ENCODE measurements at places on chromosomes 12 and 14. TPM values are rescaled to one million over a fixed set of nuclear protein-coding genes. Genes with fewer than 3 reads are reported as not detected.
A peak's percentile ranks its signal among the peaks of the same experiment; 100 is the strongest.

DNA sequence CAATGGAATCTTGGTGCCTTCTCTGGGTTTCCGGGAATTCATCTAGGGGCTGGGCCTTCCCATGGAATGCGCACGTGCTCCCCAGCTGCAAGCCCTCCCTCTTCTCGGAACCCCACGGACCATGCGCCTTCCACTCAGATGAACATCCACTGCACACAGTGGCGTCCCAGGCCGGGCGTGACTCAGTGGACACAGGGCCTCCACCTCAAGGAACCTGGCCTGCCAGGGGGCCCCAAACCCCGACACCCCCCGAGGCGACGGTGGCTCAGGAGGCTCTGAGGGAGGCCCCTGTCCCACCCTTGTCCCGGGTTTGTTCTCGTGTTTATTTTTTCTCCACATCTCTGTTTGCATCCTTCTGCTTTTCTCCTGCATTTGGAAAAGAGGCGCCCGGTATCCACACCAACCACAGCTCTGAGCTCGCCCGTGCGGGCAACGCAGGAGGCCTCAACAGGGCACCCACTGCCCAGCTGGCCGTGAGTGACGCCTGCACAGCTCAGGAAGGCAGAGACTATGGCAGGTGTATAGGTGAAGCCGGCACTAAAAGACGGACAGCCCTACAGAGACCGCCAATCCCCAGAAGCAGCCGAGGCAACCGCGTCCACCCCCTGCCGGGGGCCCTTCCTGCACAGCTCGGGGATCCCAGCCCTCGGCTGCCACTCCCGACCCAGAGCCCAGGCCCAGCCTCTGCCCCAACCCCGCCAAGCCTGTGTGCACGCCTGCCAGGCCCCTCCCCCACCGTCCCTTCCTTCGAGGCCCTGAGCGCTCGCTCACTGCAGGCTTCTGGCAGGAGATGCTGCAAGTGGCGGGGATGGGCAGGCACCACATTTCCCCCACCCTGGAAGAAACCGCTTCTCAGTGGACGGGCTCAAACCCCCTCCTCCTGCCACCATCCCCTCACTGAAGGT lies 23.8 kb upstream of the GALNT9 start:
- no peak for DNase-seq
- H3K27ac ChIP-seq = no peak overlapping the region
- H3K4me1 ChIP-seq = peaks cover 8% of the 10 kb centered on the region
- H3K27me3 ChIP-seq = no peaks in the 10 kb centered on the region
- no peak overlapping the region for H3K4me3 ChIP-seq

DNA sequence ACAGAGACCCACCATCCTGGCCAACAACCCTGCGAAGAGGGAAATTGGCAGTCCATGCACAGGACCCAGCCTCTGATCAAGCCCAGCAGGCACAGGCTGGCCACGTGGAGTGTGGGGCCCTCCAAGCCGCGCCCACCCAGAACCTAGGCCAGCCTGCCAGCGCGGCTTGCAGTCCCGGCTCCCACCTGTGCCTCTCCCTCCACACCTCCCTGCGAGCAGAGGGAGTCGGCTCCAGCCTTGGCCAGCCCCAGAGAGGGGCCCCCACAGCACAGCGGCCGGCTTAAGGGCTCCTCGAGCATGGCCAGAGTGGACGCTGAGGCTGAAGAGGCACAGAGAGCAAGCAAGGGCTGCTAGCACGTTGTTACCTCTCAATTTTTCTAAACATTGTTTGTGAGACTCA lies 373.4 kb downstream of the NELL2 start:
- H3K4me3 ChIP-seq = no peak overlapping the region
- no peaks in the 10 kb centered on the region for H3K4me1 ChIP-seq
- no peak overlapping the region for H3K27ac ChIP-seq
- H3K27me3 ChIP-seq = no peaks in the 10 kb centered on the region
- no peak for DNase-seq
- no peaks in the 10 kb centered on the region for H3K36me3 ChIP-seq

- H3K4me1 ChIP-seq = peaks cover 16% of the 10 kb centered on the region
- peak overlapping the region; percentile 43 for H3K27ac ChIP-seq
- peak; percentile 6 for DNase-seq
- H3K27me3 ChIP-seq = no peaks in the 10 kb centered on the region
- H3K4me3 ChIP-seq = no peak overlapping the region
These were observed 645.4 kb upstream of the ATXN7L3B start for GRCh38 chr12:73892201-73892600.

- no peak for DNase-seq
- H3K36me3 ChIP-seq = no peaks in the 10 kb centered on the region
- H3K4me3 ChIP-seq = no peak overlapping the region
- H3K4me1 ChIP-seq = no peaks in the 10 kb centered on the region
- H3K27ac ChIP-seq = no peak overlapping the region
These were observed 61.7 kb upstream of the DDX11 start for GRCh38 chr12:31011746-31012566.

- H3K36me3 ChIP-seq = no peaks in the 10 kb centered on the region
- no peak for DNase-seq
- no peaks in the 10 kb centered on the region for H3K4me1 ChIP-seq
- no peak overlapping the region for H3K27ac ChIP-seq
- peaks cover 65% of the 10 kb centered on the region for H3K27me3 ChIP-seq
These were observed 25.4 kb upstream of the TCL1A start for GRCh38 chr14:95739356-95739755.

GRCh38 chr12:34289431-34290380 lies 267.4 kb downstream of the ALG10 start:
- no peaks in the 10 kb centered on the region for H3K4me1 ChIP-seq
- peaks cover 6% of the 10 kb centered on the region for H3K36me3 ChIP-seq
- H3K4me3 ChIP-seq = no peak overlapping the region
- no peak overlapping the region for H3K27ac ChIP-seq
- DNase-seq = no peak

GRCh38 chr14:25394791-25395391 lies 344.9 kb upstream of the STXBP6 start:
- no peaks in the 10 kb centered on the region for H3K27me3 ChIP-seq
- H3K27ac ChIP-seq = no peak overlapping the region
- no peak overlapping the region for H3K4me3 ChIP-seq
- no peaks in the 10 kb centered on the region for H3K4me1 ChIP-seq

DNA sequence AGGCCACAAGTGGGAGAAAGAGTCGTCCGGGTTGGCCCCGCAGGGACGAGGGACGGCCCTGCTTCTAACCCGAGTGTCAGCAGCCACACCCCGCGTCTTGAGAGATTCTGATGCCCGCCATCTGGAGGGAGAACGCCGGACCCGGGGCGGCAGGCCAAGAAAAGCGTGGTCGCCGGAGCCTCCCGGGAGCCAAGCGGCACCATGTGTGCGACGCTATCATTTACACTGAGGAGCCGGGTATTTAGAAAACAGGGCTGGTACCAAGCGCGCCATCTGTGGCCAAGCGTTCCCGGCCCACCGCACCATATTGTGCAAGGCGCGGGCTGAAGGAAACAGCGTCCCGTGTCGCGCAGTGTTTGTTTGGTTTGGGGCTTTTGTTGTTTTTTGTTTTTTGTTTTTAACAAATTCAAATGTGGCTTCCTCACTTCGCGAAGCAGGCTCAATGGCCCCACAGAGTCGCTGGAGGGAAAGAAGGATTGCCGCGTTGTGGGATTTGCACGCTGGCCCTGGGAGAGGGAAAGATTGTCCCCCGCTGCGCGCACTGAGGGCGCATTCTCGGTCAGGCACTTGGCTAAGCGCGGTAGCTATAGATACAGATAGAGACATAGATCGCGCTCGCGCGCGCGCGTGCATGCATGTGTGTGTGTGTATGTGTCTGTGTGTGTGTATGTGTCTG lies 153.8 kb downstream of the BCL11B start:
- H3K4me3 ChIP-seq = no peak overlapping the region
- no peaks in the 10 kb centered on the region for H3K36me3 ChIP-seq
- DNase-seq = no peak
- no peaks in the 10 kb centered on the region for H3K4me1 ChIP-seq
- H3K27me3 ChIP-seq = peaks cover 41% of the 10 kb centered on the region
- H3K27ac ChIP-seq = no peak overlapping the region

DNA sequence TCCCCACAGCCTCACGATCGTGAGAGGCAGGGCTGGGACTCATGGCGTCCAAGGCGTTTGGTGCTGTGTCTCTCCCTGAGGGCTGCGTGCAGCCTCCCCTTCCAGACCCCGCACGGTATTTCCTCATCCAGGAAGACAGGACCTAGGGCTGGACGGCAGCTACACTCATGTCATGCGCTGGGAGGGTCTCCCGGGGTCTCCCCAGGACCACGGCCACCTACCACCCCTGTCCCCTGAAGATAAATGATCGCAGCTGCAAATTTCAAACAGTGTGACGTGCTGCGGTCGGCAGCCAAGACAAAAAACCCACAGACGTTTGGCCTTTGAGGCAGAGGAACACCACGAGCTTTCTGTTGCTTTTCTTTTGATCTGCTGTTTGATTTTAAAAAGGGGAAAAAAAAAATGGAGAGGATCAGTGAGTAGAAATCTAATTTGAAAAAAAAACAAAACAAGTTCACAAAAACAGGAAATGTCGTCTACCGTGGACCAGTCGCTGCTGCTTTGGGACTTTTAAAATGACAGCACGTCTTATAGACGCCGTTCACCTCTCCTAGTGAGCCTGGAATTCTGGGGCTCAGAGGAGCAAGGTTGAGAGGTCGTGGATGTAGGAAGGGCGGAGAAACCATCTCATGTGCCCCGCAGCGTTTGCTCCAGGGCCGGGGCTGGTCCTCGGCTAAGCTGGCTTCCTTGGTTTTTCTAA lies 237.6 kb downstream of the SLC41A2 start:
- DNase-seq = no peak
- peaks cover 65% of the 10 kb centered on the region for H3K27me3 ChIP-seq
- H3K27ac ChIP-seq = no peak overlapping the region
- H3K36me3 ChIP-seq = no peaks in the 10 kb centered on the region
- no peak overlapping the region for H3K4me3 ChIP-seq

DNA sequence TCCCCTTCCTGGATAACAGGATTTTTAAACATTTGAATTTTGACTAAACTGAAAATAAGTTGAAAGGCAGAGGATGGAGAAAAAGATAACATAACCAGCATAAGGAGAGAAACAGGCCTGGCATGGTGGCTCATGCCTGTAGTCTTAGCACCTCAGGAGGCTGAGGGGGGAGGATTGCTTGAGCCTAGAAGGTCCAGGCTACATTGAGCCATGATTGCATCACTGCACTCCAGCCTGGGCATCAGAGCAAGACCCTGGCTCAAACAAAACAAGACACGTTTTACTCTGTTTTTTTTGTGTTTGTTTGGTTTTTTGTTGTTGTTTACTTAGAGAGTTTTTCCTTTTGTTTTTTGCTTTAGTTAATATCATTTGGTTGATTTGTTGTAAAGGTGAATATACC lies 8.7 kb downstream of the AKAP6 start:
- no peaks in the 10 kb centered on the region for H3K27me3 ChIP-seq
- no peaks in the 10 kb centered on the region for H3K36me3 ChIP-seq
- H3K4me3 ChIP-seq = no peak overlapping the region
- H3K4me1 ChIP-seq = no peaks in the 10 kb centered on the region
- DNase-seq = no peak

GRCh38 chr12:41903014-41903708 lies 241.5 kb downstream of the GXYLT1 start:
- no peak for DNase-seq
- H3K27me3 ChIP-seq = no peaks in the 10 kb centered on the region
- H3K27ac ChIP-seq = no peak overlapping the region
- no peaks in the 10 kb centered on the region for H3K36me3 ChIP-seq
- no peaks in the 10 kb centered on the region for H3K4me1 ChIP-seq

DNA sequence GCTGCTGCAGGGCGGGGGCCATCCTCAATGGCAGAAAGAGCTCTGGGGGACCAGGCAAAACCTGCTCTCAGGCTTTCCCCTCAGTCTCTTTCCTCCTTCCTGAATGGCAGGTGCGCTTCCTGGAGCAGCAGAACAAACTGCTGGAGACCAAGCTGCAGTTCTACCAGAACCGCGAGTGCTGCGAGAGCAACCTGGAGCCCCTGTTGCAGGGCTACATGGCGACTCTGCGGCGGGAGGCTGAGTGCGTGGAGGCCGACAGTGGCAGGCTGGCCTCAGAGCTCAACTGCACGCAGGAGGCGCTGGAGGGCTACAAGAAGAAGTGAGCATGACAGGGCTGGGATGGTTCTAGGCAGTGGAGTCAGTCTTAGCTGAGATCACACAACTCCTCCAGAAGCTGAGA lies 22.9 kb upstream of the KRT83 start:
- peaks cover 28% of the 10 kb centered on the region for H3K4me1 ChIP-seq
- H3K36me3 ChIP-seq = peaks cover 6% of the 10 kb centered on the region
- no peak for DNase-seq
- H3K27me3 ChIP-seq = peaks cover 7% of the 10 kb centered on the region
- H3K4me3 ChIP-seq = no peak overlapping the region

DNA sequence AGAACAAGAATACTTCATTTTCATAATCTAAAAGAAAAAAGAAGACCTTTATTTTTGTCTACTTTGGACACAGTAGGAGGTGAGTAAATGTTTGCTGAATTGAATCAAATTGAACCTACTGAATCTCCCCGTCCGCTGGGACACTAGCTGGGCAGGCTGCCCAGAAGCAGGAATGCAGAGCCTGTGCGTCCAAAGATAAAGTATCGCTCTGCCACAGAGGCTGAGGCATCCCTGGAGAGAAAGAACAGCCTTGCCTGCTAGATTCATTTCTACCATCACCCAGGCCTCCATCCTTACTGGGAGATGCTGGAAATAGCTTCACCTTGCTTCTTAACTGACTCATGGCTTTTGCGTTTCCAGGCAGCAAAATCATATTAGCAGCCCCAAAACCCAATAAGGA lies 64.1 kb upstream of the TSPAN11 start:
- H3K4me3 ChIP-seq = no peak overlapping the region
- peaks cover 78% of the 10 kb centered on the region for H3K27me3 ChIP-seq
- H3K27ac ChIP-seq = no peak overlapping the region

DNA sequence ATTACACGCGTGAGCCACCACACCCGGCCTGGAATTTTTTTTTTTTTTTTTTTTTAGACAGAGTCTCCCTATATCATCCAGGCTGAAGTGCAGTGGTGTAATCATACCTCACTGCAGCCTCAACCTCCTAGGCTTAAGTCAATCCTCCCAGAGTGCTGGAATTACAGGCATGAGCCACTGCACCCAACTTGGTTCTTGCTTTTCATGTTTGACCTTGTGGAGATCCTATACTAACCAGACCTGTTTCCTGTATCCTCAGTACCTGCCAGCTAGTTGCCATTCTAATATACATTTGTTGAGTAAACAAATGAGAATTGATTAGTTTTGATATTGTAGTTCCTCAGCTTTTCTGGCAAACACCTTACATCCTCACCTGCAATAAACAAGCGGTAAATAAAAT lies 3.2 kb upstream of the VSIG10 start:
- peak overlapping the region; percentile 9 for H3K4me3 ChIP-seq
- peaks cover 29% of the 10 kb centered on the region for H3K4me1 ChIP-seq
- H3K27me3 ChIP-seq = no peaks in the 10 kb centered on the region
- peaks cover 22% of the 10 kb centered on the region for H3K36me3 ChIP-seq
- peak; percentile 25 for DNase-seq

The PAH gene
- total RNA-seq = 31.4 TPM

The CELA1 gene
- total RNA-seq = not detected

The CCDC175 gene
- not detected for total RNA-seq

The BCL2L2 gene
- total RNA-seq = 21.3 TPM

The KRT72 gene
- total RNA-seq = not detected

The TMEM52B gene
- total RNA-seq = not detected

The TAS2R10 gene
- total RNA-seq = 1.5 TPM

The TMEM121 gene
- 0.42 TPM for total RNA-seq

Measured in Calu3 (cell line).